Astrocyte of the spinal cord (primary cell): ENCODE measurements at places on chromosomes 5 and 9.
A peak's percentile ranks its signal among the peaks of the same experiment; 100 is the strongest.

DNA sequence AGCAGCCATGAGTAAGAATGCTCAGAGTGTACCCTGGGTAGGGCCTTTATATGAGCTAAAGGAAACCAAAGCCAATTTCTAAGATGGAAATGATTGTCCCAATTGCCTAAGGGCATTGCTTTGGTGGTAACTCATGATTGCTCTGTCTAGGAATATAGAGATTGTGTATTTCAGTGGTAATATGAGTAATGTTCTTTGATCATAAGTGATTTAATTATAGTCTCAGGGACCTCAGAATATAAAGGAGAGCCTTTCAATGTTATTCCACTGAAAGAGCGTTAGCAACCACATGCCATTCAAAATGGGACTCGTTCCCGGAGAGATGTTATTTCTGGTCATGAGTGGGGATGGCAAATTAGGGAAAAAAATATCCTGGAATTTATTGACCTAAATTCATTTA is 340.5 kb downstream of the ARHGEF28 start:
- DNase-seq = no peak

DNA sequence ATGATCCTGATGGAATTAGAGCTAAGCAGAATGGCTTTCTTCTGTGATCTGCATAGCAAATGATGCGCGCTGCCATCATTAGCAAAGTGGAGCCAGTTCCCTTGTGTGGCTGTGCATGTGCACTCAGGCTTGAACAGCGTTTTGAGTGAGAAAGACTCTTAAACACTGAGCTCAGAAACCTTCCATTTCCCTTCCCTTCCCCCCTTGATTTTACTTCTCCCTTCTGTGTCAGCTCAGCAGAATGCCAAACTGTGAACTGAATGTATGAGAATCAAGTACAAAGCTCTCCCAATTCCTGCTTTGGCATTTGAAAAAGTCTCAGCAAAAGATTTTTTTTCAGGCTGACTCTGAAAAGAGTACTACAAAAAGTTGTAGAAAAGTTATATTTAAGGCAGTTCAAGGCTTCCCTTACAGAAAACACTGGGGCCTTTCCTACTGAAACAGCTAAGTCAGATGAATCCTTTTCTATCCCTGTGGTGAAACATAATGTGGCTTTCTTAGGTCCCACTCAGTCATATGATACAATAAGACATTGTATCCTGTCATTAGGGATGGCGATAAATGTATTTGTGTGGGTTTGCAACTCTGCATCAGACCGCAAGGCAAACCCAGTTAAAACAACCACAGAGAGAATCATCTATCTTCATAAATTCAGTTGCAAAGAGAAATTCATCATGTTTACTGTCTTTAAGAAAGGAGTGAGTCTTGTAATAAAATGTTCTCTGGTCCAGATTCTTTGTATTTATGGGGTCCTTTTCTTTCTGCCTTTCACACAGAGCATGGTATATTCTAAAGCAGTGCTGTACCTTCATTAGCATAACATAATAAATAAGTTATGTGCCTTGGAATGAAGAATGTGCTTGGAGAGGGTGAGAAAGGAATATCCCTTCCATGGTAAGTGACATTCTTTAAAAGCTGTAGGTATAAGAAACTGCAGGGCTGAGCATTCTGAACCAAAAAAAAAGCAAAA is 222.6 kb downstream of the CAAP1 start:
- DNase-seq = peak; percentile 17

- DNase-seq = no peak
These were observed 1251.4 kb upstream of the CDH6 start for GRCh38 chr5:29942089-29942488.

DNA sequence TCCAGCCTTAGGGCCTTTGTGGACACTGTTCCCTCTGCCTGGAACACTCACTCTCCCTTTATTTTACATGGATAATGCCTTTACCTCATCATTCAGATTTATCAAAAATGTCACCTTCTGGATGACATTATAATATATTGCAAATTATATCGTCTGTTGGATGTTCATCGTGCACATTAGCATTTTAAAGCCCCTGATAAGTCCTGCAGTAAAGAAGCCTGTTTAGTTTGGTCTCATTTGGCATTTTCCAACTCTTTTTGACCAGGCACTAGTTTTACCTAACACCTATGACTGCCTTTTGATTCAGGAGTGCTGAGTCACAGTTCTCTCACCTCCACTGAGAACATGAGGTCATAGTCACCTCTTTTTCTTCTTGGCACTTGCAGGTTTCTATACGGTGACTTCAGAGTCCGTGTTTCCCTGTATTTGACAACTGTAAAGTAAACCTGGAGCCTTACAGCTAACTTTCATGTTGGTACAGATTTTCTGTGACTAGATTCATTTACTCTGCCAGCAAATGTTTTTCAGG is 57.7 kb upstream of the STC2 start:
- DNase-seq = no peak

GRCh38 chr5:160837211-160837610 is 14.8 kb downstream of the ATP10B start:
- DNase-seq = no peak

DNA sequence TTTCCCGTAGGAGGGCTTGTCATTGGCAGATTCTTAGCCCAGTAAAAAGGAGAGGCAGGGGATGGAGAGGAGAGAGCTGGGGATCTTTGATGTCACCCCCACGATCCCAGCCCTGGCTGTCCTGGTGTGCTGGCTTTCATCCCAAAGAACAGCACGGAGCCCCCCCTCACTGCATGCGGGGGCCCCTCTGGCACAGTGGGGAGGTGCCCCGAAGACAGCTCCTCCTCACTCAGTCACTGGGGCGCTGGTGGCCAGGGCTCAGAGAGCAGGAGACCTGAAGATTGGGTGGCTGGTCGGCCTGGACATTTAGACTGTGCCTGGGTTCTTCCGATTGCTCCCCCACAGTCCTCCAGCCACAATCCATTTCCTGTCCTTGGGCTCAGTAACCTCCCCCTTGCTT is 207.5 kb downstream of the MELK start:
- no peak for DNase-seq

- DNase-seq = no peak
These were observed 69.9 kb downstream of the AUH start for GRCh38 chr9:91291866-91292265.

DNA sequence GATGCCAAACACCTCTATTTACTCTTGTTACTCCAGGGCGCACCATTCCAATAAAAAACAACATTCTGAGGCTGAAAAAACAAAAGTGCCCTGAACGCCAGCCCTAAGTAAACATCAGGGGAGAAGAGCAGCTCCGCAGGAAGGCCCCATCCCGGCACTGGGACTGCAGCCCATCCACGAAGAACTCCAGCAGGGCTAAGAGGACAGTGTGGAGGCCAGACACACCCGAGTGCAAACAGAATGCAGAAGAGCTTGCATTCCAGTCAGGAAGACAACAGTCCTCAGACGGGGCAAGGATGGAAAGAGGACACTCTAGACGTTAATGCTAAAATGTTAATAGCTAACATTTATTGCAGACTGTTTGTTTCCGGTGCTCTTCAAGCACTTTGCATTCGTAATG is 33.0 kb downstream of the FAM240B start:
- DNase-seq = peak; percentile 17

DNA sequence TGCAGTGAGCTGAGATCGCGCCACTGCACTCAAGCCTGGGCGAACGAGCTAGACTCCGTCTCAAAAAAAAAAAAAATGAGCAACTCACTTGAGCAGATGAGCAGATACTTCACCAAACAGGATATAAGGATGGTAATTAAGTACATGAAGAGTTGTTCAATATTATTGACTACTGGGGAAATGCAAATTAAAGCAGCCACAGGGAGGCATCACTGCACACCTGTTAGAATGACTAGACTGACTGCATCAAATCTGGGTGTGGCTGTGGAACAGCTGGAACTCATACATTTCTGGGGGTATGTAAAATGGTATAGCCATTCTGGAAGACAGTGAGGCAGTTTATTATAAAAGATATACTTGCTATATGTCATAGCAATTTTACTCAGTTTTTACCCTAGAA is 93.0 kb downstream of the WNK2 start:
- no peak for DNase-seq

GRCh38 chr5:125823572-125823971 is 599.6 kb upstream of the GRAMD2B start:
- peak; percentile 55 for DNase-seq

DNA sequence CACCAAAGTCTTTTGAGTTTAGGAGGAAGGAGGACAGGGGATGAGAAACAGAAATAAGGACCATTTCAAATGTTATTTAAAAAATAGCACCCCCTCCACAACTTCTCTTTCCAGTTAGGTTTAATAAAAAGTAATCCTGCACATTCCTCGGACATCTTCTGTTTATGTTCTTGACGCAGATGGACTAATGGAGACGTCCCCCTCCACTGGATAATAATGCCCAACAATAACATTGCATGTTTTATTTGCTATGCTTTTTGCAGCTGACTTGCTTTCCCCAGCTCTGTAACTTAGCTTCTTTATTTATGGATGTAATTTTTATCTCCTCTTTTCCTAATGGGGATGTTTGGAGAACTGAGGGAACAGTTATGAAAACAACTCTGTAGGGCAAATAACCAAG is 89.5 kb downstream of the MAT2B start:
- DNase-seq = no peak

GRCh38 chr9:136644343-136644592 is 18.4 kb upstream of the EGFL7 start:
- peak; percentile 39 for DNase-seq

- DNase-seq = no peak
These were observed 223.2 kb downstream of the ASTN2 start for GRCh38 chr9:117191504-117192261.

- DNase-seq = no peak
These were observed 105.6 kb downstream of the OXCT1 start for GRCh38 chr5:41764650-41765049.

DNA sequence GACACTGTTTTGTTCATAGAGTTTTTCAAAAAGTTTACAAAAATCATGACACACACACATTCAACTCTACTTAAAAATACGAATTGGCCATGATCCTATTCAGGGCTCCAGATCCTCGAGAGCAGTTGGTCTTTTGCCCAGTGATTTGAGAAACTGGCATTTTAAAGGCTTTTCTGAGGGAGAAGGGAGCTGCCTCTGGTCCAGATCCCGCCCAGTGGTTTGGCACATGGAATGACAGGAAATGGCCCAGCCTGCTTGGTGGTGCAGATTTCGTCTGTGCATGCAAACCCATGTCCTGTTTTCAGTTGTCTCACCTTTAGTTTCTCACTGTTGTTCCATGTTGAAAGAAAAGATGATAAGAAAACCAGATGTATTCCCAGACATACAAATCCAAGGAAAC is 3.6 kb downstream of the CAMK4 start:
- DNase-seq = peak; percentile 68

DNA sequence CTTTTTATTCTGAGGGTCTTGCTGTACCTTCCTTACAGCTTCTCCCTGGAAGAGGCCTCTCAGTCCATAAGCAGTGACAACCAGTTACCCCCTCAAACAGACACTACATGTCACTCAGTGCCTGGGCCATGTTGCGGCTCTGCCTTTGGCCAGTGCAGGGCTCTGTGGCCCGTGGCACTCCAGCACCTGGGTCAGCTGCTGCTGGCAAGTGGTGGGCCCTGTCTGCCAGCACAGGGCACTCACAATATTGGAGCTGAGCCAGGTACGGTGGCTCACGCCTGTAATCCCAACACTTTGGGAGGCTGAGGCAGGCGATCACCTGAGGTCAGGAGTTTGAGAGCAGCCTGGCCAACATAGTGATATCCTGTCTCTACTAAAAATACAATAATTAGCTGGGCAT is 24.2 kb downstream of the DAP start:
- no peak for DNase-seq
